ENCODE measurements at places on chromosomes 4 and X.

DNA sequence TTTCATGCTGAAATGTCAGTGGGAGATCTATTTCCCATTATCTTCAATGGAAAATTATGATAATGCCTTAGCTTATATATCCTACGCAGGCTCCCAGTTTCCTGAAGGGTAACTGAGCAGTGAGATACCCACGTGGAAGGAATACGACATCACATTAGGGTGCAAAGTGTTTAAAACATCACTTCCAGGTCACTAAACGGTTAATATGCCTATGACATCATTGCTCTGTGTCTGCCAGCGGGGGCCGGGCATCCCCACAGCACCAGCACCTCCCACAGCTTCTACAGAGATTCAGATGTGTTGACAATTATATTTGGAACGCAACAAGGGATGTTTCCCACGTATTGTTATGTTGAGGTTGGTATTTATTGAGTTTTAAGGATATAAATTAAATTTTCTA is 27.1 kb downstream of the TMEM271 start:
- H3K4me3 ChIP-seq = no peak overlapping the region
- DNase-seq = no peak
- H3K36me3 ChIP-seq = no peaks in the 10 kb centered on the region
- no peaks in the 10 kb centered on the region for H3K27me3 ChIP-seq

- no peaks in the 10 kb centered on the region for H3K36me3 ChIP-seq
- DNase-seq = no peak
- no peak overlapping the region for H3K4me3 ChIP-seq
- no peak overlapping the region for H3K27ac ChIP-seq
- no peaks in the 10 kb centered on the region for H3K27me3 ChIP-seq
Measured at GRCh38 chrX:131792356-131792749, 230.7 kb upstream of the STK26 start.

GRCh38 chr4:20813700-20814099 is 113.4 kb downstream of the PACRGL start:
- no peak for DNase-seq
- H3K4me1 ChIP-seq = no peaks in the 10 kb centered on the region
- no peaks in the 10 kb centered on the region for H3K27me3 ChIP-seq

- no peaks in the 10 kb centered on the region for H3K4me1 ChIP-seq
- no peaks in the 10 kb centered on the region for H3K27me3 ChIP-seq
- no peak overlapping the region for H3K4me3 ChIP-seq
- DNase-seq = no peak
- H3K36me3 ChIP-seq = no peaks in the 10 kb centered on the region
Measured at GRCh38 chrX:152950786-152951185, 43.1 kb downstream of the PNMA5 start.

GRCh38 chr4:141081921-141082395 is 51.3 kb downstream of the RNF150 start:
- H3K4me1 ChIP-seq = no peaks in the 10 kb centered on the region
- DNase-seq = no peak

- no peak for DNase-seq
- H3K4me3 ChIP-seq = no peak overlapping the region
- no peaks in the 10 kb centered on the region for H3K36me3 ChIP-seq
- H3K27ac ChIP-seq = no peak overlapping the region
- H3K27me3 ChIP-seq = no peaks in the 10 kb centered on the region
Measured at GRCh38 chr4:88514557-88515511, 8.7 kb downstream of the PYURF start.

DNA sequence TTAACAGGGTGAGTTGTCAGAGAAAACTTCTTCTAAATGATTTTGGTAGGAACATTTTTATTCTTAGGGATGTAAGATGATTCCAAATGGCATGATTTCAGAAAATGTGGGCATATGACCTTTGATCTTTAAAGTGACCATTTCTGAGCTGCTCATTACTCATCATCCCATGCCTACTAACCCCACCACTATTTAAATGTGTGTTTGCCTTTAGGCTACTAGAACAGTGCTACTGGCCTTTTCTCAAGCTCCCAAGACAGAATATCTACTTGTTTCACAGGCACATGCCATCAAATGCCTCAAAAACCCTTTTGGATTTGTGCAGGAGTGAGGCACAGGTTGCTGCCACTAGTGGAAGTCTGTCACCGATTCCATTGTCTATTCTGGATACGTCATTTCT is 428.2 kb downstream of the ADAM29 start:
- no peak overlapping the region for H3K27ac ChIP-seq
- no peaks in the 10 kb centered on the region for H3K4me1 ChIP-seq
- H3K4me3 ChIP-seq = no peak overlapping the region
- H3K27me3 ChIP-seq = no peaks in the 10 kb centered on the region

DNA sequence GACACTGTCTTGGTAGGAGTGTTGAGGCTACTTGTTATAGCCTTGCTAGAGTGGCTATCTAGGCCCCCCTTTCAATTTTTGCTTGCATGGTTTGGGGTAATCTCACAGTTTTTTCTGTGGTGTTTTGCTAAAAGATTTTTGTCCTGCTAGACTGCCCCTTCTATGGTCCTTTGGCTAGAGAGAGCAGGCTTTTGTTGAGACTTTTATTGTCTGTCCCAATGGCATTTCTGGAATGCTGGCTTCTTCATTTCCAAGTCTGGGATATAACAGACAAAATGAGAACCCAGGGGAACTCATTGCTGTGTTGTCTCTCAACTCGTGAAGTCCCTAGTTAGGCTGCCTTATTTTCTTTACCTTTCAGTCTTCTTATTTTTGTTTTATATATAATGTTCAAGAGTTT is 160.2 kb upstream of the ZC4H2 start:
- no peak overlapping the region for H3K27ac ChIP-seq
- H3K36me3 ChIP-seq = no peaks in the 10 kb centered on the region
- H3K4me3 ChIP-seq = no peak overlapping the region
- H3K4me1 ChIP-seq = no peaks in the 10 kb centered on the region
- H3K27me3 ChIP-seq = no peaks in the 10 kb centered on the region
- no peak for DNase-seq

- no peak for DNase-seq
- 0 out of 2 replicates have a peak, but pooled peaks cover 2% of the 10 kb centered on the region for H3K4me1 ChIP-seq
- H3K36me3 ChIP-seq = peaks cover 8% of the 10 kb centered on the region
- H3K27me3 ChIP-seq = no peaks in the 10 kb centered on the region
- H3K4me3 ChIP-seq = no peak overlapping the region
Measured at GRCh38 chrX:20248592-20249192, 18.0 kb downstream of the RPS6KA3 start.

GRCh38 chrX:112803060-112803459 is 37.6 kb downstream of the AMOT start:
- no peak overlapping the region for H3K27ac ChIP-seq
- H3K4me1 ChIP-seq = no peaks in the 10 kb centered on the region
- H3K4me3 ChIP-seq = no peak overlapping the region
- no peaks in the 10 kb centered on the region for H3K27me3 ChIP-seq
- no peak for DNase-seq

DNA sequence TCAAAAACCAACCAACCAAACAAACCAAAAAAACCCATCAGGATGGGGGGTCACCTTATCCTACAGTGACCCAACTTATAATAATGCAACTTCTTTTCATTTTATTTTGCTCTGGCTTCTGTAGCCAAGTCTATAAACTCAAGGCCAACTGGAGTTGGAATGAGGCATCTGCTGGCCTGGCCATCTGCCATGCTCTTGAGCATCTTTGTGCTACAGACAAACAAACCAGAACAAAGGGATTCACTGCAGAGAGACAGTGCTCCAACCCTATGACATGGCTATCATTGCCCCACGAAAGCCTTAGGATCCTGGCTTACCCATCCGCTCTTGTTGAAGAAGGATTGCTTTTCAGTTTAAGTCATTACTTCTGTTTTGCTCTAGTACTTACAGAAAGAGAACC is 49.2 kb upstream of the SCRG1 start:
- no peak overlapping the region for H3K4me3 ChIP-seq
- no peaks in the 10 kb centered on the region for H3K36me3 ChIP-seq
- H3K4me1 ChIP-seq = no peaks in the 10 kb centered on the region
- H3K27ac ChIP-seq = no peak overlapping the region
- DNase-seq = no peak
- H3K27me3 ChIP-seq = no peaks in the 10 kb centered on the region

DNA sequence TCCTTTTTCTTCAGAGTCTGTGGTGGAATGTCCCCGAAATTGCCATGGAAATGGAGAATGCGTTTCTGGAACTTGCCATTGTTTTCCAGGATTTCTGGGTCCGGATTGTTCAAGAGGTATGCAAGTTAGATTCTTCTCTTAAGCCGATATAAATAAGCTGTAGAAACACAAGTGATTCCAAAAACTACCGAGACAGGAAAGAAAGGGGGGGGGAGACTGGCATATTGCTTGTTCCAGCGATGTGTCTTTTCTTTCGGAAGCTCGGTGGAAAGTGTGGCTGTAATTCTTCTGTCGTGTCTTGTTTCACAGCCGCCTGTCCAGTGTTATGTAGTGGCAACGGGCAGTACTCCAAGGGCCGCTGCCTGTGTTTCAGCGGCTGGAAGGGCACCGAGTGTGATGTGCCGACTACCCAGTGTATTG is 236.9 kb downstream of the DCTD start:
- no peaks in the 10 kb centered on the region for H3K4me1 ChIP-seq
- no peaks in the 10 kb centered on the region for H3K27me3 ChIP-seq
- no peaks in the 10 kb centered on the region for H3K36me3 ChIP-seq

- H3K36me3 ChIP-seq = no peaks in the 10 kb centered on the region
- H3K27me3 ChIP-seq = no peaks in the 10 kb centered on the region
- DNase-seq = no peak
Measured at GRCh38 chr4:185738038-185738552, 73.9 kb downstream of the SORBS2 start.

GRCh38 chrX:17495052-17495451 is 120.1 kb downstream of the NHS start:
- DNase-seq = no peak
- no peaks in the 10 kb centered on the region for H3K27me3 ChIP-seq
- H3K36me3 ChIP-seq = no peaks in the 10 kb centered on the region
- no peak overlapping the region for H3K27ac ChIP-seq
